ENCODE measurements at places on chromosomes 3 and 15. TPM values are rescaled to one million over a fixed set of nuclear protein-coding genes. Genes with fewer than 3 reads are reported as not detected.

Gene SH2D7
- polyA plus RNA-seq = not detected

Gene CGNL1
- polyA plus RNA-seq = 24.0 TPM

Gene PCSK6
- 3.8 TPM for polyA plus RNA-seq

Gene CORO2B
- 12.4 TPM for polyA plus RNA-seq

Gene C3orf49
- not detected for polyA plus RNA-seq

Gene SERF2
- 254 TPM for polyA plus RNA-seq

Gene STRA6
- polyA plus RNA-seq = 0.47 TPM

Gene CCR3
- polyA plus RNA-seq = not detected

Gene IGF2BP2
- polyA plus RNA-seq = 4.6 TPM

Gene LIPH
- 0.98 TPM for polyA plus RNA-seq

Gene CLDN11
- 254 TPM for polyA plus RNA-seq

Gene ALDH1L1
- polyA plus RNA-seq = 45.1 TPM

Gene NANOGP8
- polyA plus RNA-seq = 0.16 TPM

Gene ADAMTSL3
- 0.96 TPM for polyA plus RNA-seq

Gene ABI3BP
- polyA plus RNA-seq = 229 TPM

Gene C3orf80
- 0.27 TPM for polyA plus RNA-seq

Gene ARID3B
- polyA plus RNA-seq = 1.4 TPM

Gene PAK6
- 0.52 TPM for polyA plus RNA-seq

Gene LNP1
- polyA plus RNA-seq = 7.9 TPM

Gene LRRC31
- polyA plus RNA-seq = not detected

Gene GHRL
- 0.34 TPM for polyA plus RNA-seq

Gene SLC9C1
- 0.07 TPM for polyA plus RNA-seq

Gene FETUB
- not detected for polyA plus RNA-seq
